ENCODE measurements at places on chromosomes 1 and 21. TPM values are rescaled to one million over a fixed set of nuclear protein-coding genes. Genes with fewer than 3 reads are reported as not detected.

Gene DRAM2
- 110 TPM for polyA plus RNA-seq

Gene SPRR2E
- not detected for polyA plus RNA-seq

GRCh38 chr1:29984166-29984861 is 739.1 kb downstream of the MATN1 start:
- DNase-seq, result no peak

GRCh38 chr1:154272999-154273563 is 652 bp downstream of the HAX1 start:
- no peak for DNase-seq

DNA sequence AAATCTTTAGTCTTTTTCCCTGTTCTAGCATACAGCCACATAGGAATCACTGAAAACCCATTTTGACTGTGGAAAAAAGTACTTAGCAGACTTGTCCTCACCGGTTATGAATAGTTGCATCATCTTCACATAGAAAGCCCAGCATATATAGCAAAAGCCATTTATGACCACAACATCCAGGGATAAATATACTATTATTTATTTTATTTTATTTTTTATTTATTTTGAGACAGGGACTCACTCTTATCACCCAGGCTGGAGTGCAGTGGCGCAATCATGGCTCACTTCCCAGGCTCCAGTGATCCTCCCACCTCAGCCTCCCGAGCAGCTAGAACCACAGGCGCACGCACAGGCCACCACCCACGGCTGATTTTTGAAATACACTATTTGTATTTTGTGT is 175.3 kb downstream of the GALNT2 start:
- DNase-seq, result no peak

Gene LRRC53
- polyA plus RNA-seq, result not detected

- no peak for DNase-seq
These were observed 28.5 kb upstream of the SELENON start for GRCh38 chr1:25771221-25772114.

Gene HHIPL2
- not detected for polyA plus RNA-seq

DNA sequence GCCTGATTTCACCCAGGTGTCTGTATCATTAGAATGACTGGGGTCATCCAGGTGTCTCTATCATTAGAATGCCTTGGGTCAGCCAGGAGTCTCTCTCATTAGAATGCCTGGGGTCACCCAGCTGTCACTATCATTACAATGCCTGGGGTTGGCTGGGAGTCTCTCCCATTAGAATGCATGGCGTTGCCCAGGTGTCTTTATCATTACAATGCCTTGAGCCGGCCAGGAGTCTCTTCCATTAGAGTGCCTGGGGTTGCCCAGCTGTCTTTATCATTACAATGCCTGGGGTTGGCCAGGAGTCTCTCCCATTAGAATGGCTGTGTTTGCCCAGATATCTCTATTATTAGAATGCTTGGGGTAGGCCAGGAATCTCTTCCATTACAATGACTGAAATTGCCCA is 61.6 kb downstream of the RNF187 start:
- DNase-seq, result no peak

- DNase-seq, result no peak
These were observed 37.8 kb downstream of the NID1 start for GRCh38 chr1:236027104-236027503.

Gene TEX35
- polyA plus RNA-seq, result not detected

DNA sequence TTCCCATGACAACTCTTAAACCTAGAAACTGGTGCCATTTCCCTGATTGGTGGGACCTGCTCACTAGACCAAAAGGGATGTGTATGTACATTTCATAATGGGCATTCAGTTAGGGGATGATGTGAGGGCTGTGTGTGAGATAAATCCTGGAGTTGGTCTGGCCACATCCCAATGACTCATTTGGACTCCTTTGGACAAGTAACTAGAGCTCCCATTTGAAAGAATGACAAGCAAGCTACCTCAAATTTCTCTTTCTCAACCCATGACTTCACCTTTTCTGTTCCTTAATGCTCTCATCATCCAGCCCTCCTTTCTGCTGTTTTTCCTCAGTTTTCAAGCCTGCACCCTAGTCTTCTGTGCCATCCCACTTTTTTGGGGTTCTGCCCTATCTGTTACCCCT is 27.9 kb downstream of the EBNA1BP2 start:
- DNase-seq, result no peak
